ENCODE measurements at places on chromosomes 11 and 22.

- DNase-seq: no peak
Observed at GRCh38 chr11:16685914-16686313, 52.5 kb upstream of the C11orf58 start.

- no peak for DNase-seq
Observed at GRCh38 chr11:131886201-131886600, 515.8 kb downstream of the NTM start.

DNA sequence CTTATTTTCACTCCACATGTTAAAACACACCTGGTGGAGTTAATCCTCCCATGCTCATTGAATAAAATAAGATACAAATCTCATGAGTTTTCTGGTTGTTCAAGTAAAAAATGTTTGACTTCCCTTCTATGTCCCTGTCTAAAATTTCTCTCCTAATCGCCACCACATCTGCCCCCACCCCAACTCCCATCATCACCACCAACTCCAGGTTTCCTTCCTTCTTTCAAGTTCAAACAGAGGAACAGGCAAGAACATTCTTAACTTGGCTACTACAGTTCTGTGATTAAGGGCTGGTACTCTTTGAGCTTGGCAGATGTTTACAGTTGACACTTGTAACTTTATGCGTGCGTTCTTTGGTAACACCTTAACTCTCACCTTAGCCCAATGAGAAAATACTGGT is 9.1 kb upstream of the PSMA1 start:
- DNase-seq: no peak

DNA sequence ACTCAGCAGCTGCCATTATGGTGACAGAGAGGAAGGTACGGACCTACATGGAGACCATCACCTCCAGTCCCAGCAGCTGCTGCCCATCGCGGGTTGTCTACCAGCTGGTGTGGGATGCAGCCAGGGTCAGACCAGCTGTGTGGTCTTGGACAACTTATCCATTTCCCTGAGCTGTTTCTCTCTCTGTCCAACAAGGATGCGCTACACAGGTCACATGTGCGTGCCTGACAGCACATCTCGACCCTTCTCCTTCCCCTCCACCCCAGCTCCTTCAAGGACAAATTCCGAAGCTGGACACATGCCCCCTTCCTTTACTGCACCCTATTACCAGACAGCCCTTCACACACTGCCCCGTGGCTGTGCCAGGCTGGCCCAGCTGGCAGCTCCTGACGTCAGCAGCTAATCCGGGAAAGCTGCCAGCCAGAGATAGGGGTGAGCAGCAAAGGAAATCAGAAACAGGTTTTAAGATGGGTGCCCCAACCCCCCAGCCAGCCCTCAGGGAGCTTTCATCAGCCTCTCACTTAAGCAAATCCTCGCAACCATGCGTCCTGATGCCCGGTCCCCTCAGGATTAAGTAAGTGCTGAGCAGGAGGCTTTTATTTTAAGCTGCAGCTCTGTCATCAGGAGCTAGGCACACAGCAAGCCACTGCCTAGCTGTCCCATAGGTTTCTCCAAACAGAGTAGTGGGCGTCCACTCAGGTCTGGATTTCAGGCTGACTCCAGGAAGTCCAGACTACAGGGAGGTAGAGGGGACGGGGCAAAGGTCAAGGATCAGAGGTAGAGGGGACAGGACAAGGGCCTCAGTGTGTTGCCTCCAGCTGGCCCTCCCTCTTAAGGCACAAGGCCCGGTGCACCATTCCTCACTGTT is 20.3 kb downstream of the TEF start:
- DNase-seq: no peak

GRCh38 chr11:24963852-24964251 is 467.0 kb downstream of the LUZP2 start:
- no peak for DNase-seq
